Aortic smooth muscle cell (primary cell): ENCODE measurements at places on chromosomes 6 and 20. TPM values are rescaled to one million over a fixed set of nuclear protein-coding genes. Genes with fewer than 3 reads are reported as not detected.

The KLHDC3 gene
- total RNA-seq, result 78.5 and 82.6 TPM in 2 replicates

The TMEM74B gene
- total RNA-seq, result not detected in 2 replicates

The KCNG1 gene
- 0.13 TPM in 1 of 2 replicates, not detected in the other for total RNA-seq

The CALHM6 gene
- total RNA-seq, result 0.26 and 0.31 TPM in 2 replicates

The GJA10 gene
- total RNA-seq, result not detected in 2 replicates
